ENCODE measurements at places on chromosomes 4 and X. TPM values are rescaled to one million over a fixed set of nuclear protein-coding genes. Genes with fewer than 3 reads are reported as not detected.
A peak's percentile ranks its signal among the peaks of the same experiment; 100 is the strongest.

- H3K4me1 ChIP-seq, result no peaks in the 10 kb centered on the region
- no peak for DNase-seq
- no peaks in the 10 kb centered on the region for H3K36me3 ChIP-seq
- no peaks in the 10 kb centered on the region for H3K27me3 ChIP-seq
- H3K4me3 ChIP-seq, result no peak overlapping the region
Observed at GRCh38 chr4:83989835-83990234, 453.9 kb downstream of the GPAT3 start.

DNA sequence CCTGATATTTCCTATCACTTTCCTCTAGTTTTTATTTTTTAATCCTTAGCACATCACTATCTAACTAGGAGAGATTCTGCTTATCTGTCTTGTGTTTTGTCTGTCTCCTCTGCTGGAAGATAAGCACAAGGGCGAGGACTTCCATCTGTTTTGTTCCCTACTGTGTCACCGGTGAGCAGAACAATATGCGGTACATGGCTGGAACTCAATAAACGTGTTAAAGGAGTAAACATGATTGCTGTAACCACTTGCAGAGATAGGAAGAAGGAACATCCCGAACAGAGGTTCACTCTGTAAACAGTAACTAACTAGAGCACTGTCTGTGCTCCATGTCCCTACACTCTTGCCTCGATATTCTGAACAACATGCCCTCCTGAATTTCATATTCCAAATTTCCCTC is 5.2 kb downstream of the HS3ST1 start:
- H3K4me3 ChIP-seq, result no peak overlapping the region
- no peak overlapping the region for H3K27ac ChIP-seq
- DNase-seq, result no peak
- no peaks in the 10 kb centered on the region for H3K4me1 ChIP-seq
- H3K27me3 ChIP-seq, result no peaks in the 10 kb centered on the region

DNA sequence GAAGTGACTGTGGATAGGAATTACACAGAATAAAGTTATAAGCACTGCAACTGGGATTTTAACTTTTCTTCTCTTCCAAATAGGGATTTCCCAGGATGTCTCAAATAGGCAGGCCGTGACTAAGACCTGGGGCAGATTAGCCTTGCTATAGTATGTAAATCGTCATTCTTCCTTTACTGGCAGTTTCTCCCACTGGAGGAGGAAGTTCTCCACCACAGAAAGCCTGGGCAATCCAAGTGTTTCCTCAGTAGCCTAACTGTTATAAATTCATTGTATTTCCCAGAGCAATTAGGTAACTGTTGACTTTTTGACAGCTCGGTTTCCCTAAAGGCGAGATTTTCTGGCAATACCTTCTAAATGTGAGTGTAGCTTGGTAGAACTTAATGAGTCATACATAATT is at the start of gene TNIP3:
Gene TNIP3 (minus strand): TSS at position 31 of the 400 bp plus-strand sequence. CDS start 196 bp downstream, outside the sequence.
- H3K27ac ChIP-seq, result no peak within 1 kb of the TSS
- no peak for DNase-seq
- H3K36me3 ChIP-seq, result no peaks in the 10 kb centered on the region

DNA sequence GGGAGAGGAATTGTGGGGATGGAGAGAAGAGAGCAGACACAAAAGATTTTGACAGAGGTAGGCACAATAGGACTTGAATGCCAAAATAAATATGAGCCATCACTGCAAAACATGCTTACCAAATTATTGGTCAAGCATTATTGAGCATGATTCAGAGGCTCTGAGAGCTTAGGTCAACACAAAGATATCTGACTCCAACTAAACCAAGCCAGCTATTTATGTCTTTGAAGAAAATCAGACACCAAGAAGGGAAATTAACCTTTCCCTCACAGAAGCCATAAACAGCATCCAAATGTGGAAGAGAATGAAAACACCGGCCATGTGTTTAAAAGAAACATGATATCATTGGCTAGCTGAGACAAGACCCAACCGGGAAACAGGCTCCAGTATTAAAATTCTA is 323.2 kb downstream of the RAB28 start:
- H3K4me3 ChIP-seq, result no peak overlapping the region
- no peaks in the 10 kb centered on the region for H3K4me1 ChIP-seq
- H3K27me3 ChIP-seq, result no peaks in the 10 kb centered on the region
- no peaks in the 10 kb centered on the region for H3K36me3 ChIP-seq
- no peak overlapping the region for H3K27ac ChIP-seq

GRCh38 chr4:124748965-124749364 is 36.4 kb upstream of the ANKRD50 start:
- no peak overlapping the region for H3K4me3 ChIP-seq
- no peaks in the 10 kb centered on the region for H3K36me3 ChIP-seq
- H3K27ac ChIP-seq, result no peak overlapping the region
- DNase-seq, result no peak

DNA sequence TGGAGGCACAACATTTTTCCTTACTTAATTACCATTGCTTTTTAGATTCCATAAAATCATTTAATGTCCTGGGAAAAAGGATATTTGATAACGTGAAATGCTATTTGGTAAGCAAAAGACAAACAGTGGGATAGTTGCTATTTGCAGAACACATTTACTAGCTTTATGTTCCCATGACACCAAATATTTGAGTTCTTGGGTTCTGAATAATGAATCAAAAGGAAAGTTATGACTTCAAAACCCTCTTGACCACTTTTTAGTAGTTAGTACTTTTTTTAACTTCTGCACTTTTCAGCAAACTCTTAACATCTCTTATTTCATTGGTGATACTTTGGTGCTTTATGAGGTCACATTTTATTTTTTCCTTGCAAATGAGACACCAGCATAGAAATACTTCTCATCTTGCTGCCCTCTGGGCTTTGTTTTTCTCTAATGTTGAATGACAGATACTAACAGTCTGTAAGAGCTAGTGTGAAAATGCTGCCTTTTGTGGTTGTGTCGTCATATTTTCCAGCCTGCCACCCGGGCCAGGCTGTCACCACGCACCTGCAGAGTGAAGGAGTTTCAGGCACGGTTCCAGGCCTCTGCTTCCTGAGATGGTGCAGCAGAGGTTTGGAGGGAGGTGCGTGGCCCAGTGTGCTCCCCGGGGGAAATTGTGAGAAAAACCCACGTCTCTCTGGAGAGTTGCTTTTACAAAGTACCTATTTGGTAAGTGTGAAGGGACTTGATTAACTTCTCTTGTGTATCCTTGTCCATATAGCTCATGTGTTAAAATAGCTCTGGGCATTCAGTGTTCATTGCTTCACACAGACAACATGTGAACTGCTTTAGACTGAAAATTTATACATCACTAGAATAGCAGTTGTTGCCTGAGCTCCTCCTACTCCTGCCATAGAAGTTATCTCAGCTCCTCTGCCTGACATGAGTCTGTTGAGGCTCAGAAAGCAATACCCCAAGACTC is 34.7 kb downstream of the MSL3 start:
- peak; percentile 36 for DNase-seq
- no peak overlapping the region for H3K27ac ChIP-seq
- no peaks in the 10 kb centered on the region for H3K36me3 ChIP-seq
- H3K27me3 ChIP-seq, result no peaks in the 10 kb centered on the region

Gene SNCA
- 5.3 TPM for total RNA-seq

- DNase-seq, result no peak
- no peaks in the 10 kb centered on the region for H3K36me3 ChIP-seq
- no peak overlapping the region for H3K27ac ChIP-seq
- no peak overlapping the region for H3K4me3 ChIP-seq
- H3K4me1 ChIP-seq, result no peaks in the 10 kb centered on the region
Observed at GRCh38 chr4:187387739-187388138, 607.8 kb upstream of the ZFP42 start.

Gene TRIM75
- total RNA-seq, result not detected

- H3K4me1 ChIP-seq, result no peaks in the 10 kb centered on the region
- H3K4me3 ChIP-seq, result no peak overlapping the region
- peak; percentile 2 for DNase-seq
- H3K36me3 ChIP-seq, result no peaks in the 10 kb centered on the region
- no peak overlapping the region for H3K27ac ChIP-seq
- H3K27me3 ChIP-seq, result no peaks in the 10 kb centered on the region
Observed at GRCh38 chrX:140434347-140434746, 70.5 kb downstream of the SOX3 start.

GRCh38 chr4:42750091-42750490 is 93.2 kb upstream of the ATP8A1 start:
- peak; percentile 48 for DNase-seq
- H3K27ac ChIP-seq, result no peak overlapping the region
- H3K27me3 ChIP-seq, result no peaks in the 10 kb centered on the region
- no peak overlapping the region for H3K4me3 ChIP-seq
- H3K4me1 ChIP-seq, result peaks cover 9% of the 10 kb centered on the region

GRCh38 chr4:39770005-39770404 is 72.1 kb downstream of the UBE2K start:
- DNase-seq, result no peak
- H3K4me3 ChIP-seq, result no peak overlapping the region
- peaks cover 12% of the 10 kb centered on the region for H3K36me3 ChIP-seq
- no peak overlapping the region for H3K27ac ChIP-seq

DNA sequence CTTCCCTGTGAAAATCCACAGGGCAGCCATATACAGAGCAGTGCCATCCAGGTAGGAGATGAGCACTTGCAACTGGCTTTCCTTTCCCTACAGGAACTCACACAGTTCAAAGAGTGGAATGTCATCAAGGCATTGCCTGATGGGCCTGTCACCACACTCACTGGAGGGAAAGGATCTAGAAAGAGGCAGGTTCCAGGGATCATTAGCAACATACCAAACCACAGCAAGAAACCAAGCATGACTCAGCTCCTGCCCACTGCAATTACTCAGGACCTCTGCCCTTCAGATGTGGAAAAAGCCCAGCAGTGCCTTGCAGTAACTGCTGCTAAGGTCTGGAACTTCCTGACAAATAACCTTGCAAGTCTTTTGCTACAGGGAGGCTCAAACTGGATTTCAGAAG is 101.2 kb downstream of the ZNF674 start:
- no peak for DNase-seq
- H3K4me3 ChIP-seq, result no peak overlapping the region
- H3K27me3 ChIP-seq, result no peaks in the 10 kb centered on the region
- no peak overlapping the region for H3K27ac ChIP-seq

- no peaks in the 10 kb centered on the region for H3K36me3 ChIP-seq
- no peak for DNase-seq
- H3K27me3 ChIP-seq, result no peaks in the 10 kb centered on the region
- peaks cover 11% of the 10 kb centered on the region for H3K4me1 ChIP-seq
Observed at GRCh38 chr4:169852481-169852880, 94.7 kb upstream of the HPF1 start.

- H3K27ac ChIP-seq, result peak overlapping the region; percentile 81
- peaks cover 22% of the 10 kb centered on the region for H3K36me3 ChIP-seq
Observed at GRCh38 chr4:87108142-87108546, 112.3 kb downstream of the KLHL8 start.

GRCh38 chrX:55841962-55842752 is 124.6 kb downstream of the RRAGB start:
- H3K27me3 ChIP-seq, result no peaks in the 10 kb centered on the region
- H3K27ac ChIP-seq, result no peak overlapping the region
- no peaks in the 10 kb centered on the region for H3K4me1 ChIP-seq
- no peak for DNase-seq

GRCh38 chr4:2415881-2416563 is 2.4 kb downstream of the ZFYVE28 start:
- no peaks in the 10 kb centered on the region for H3K27me3 ChIP-seq
- no peak overlapping the region for H3K27ac ChIP-seq
- H3K36me3 ChIP-seq, result no peaks in the 10 kb centered on the region
- H3K4me1 ChIP-seq, result peaks cover 27% of the 10 kb centered on the region
- H3K4me3 ChIP-seq, result no peak overlapping the region
- DNase-seq, result no peak

DNA sequence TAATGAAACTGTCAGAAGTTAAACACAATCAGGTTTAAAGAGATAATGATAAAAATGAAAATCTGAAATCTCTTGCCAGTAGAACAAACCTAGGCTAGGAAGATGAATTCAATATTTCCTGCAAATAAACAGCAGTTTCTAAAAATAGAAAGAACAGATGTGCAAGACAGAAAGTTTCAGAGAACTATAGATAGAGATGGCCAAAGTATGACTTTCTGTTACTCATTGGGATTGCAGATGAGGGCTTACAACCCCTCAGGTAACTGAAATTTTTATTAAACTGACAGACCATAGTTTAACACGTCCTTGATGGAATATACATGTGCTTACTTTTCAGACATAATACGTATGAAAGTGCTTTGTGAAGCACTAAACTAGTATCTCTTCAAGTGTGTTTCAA is 82.3 kb upstream of the PPARGC1A start:
- no peak overlapping the region for H3K27ac ChIP-seq
- H3K4me1 ChIP-seq, result no peaks in the 10 kb centered on the region
- H3K27me3 ChIP-seq, result no peaks in the 10 kb centered on the region
- no peaks in the 10 kb centered on the region for H3K36me3 ChIP-seq
- DNase-seq, result no peak
- no peak overlapping the region for H3K4me3 ChIP-seq

DNA sequence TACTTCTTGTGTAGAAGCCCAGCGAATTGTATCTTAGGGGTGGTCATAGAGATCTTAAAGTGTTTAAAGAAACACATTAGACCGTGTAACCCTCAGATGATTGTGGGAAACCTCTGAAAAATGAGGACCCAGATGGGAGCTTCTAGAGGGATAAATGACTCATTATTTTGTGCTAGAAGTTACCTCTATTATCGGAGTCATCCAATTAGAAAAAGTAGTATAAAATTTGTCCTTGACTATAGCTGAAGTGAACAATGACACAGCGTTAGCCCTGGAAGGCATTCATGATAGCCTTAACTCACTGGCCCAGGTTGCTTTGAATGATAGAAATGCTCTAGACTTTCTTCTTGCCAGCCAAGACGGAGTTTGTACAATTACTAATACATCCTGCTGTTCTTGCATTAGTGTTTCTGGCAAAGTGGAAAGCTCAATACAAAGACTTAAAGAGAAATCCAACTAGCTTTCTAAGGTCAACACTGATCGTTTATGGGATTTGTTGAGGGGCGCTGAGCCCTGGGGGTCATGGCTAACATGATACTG is 178.9 kb upstream of the VEGFC start:
- no peaks in the 10 kb centered on the region for H3K36me3 ChIP-seq
- no peaks in the 10 kb centered on the region for H3K27me3 ChIP-seq
- DNase-seq, result no peak
- H3K4me3 ChIP-seq, result no peak overlapping the region

GRCh38 chr4:128908735-128909134 is 99.2 kb downstream of the JADE1 start:
- no peak for DNase-seq
- no peaks in the 10 kb centered on the region for H3K27me3 ChIP-seq
- H3K36me3 ChIP-seq, result no peaks in the 10 kb centered on the region
- no peaks in the 10 kb centered on the region for H3K4me1 ChIP-seq
- no peak overlapping the region for H3K4me3 ChIP-seq
- H3K27ac ChIP-seq, result no peak overlapping the region

DNA sequence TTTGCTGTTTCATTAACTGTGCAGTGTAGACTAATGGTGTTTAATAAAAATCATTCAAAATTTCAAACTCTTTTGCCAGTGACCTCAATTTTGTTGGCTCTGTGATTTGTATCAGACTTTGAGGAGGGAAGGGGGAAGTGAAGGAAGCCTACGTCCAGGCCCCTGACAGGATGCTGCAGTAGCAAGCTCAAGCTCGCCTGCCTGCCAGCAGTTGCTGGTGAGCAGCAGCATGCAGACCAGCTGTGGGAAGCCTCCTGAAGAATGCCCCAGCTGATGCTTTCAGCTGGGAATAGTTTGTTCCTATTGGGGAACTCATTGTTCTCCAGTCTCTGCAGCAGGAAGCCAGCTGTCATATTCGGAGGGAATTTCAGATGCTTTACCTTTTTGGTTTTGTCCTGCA is 495.2 kb downstream of the AFF2 start:
- no peak overlapping the region for H3K27ac ChIP-seq
- no peak for DNase-seq
- no peaks in the 10 kb centered on the region for H3K36me3 ChIP-seq
- no peak overlapping the region for H3K4me3 ChIP-seq

Gene FGD1
- total RNA-seq, result 7.1 TPM

GRCh38 chrX:130228871-130229270 is 39.8 kb downstream of the ZNF280C start:
- H3K27me3 ChIP-seq, result no peaks in the 10 kb centered on the region
- DNase-seq, result no peak
- H3K4me3 ChIP-seq, result no peak overlapping the region
- H3K27ac ChIP-seq, result no peak overlapping the region
